ENCODE measurements at places on chromosomes 3 and 15.

- no peak for DNase-seq
These were observed 1.9 kb downstream of the PCLAF start for GRCh38 chr15:64379216-64379960.

GRCh38 chr15:71338827-71339542 is 223.7 kb downstream of the THSD4 start:
- no peak for DNase-seq

DNA sequence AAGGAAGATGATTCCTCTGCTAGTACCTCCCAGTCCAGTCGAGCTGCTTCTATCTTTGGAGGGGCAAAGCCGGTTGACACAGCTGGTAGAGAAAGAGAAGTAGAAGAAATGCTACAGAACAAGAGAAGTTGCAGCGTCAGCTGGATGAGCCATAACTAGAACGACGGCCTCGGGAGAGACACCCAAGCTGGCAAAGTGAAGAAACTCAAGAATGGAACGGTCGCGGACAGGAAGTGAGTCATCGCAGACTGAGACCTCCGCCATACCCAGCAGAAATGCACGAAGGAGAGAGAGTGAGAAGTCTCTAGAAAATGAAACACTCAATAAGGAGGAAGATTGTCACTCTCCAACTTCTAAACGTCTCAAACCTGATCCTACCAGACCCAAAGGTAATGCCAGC is 19.0 kb upstream of the PARP14 start:
- DNase-seq, result no peak

DNA sequence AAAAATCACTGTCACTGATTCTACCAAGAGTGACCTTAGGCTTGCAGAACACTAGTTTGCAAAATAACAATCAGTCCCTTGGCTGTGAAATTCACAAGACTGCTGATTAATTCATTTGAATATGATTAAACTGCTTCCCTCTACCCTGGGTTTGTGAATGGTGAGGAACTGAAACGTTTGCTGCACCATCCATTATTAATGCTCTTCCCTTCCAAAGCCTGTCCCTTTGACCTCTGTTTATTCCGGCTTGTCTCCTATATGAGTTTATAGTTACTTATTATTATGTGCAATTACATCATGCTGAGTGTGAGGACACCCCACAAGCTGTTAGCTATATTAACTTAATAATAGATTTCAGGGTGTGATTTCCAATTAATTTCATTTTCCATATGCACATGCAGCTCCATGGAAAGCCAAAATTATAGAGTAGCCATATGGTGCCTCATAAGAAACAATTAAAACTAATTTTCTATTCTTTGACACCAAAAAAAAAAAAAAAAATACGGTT is 96.5 kb downstream of the SUCLG2 start:
- DNase-seq, result no peak

- DNase-seq, result no peak
These were observed 186.9 kb downstream of the OPA1 start for GRCh38 chr3:193779933-193780332.

- DNase-seq, result no peak
These were observed 725.4 kb upstream of the DPPA4 start for GRCh38 chr3:110062716-110063115.

- no peak for DNase-seq
These were observed 8.3 kb downstream of the TRA2B start for GRCh38 chr3:185929192-185930151.

- no peak for DNase-seq
These were observed 172.8 kb upstream of the UBE3A start for GRCh38 chr15:25611603-25612002.

DNA sequence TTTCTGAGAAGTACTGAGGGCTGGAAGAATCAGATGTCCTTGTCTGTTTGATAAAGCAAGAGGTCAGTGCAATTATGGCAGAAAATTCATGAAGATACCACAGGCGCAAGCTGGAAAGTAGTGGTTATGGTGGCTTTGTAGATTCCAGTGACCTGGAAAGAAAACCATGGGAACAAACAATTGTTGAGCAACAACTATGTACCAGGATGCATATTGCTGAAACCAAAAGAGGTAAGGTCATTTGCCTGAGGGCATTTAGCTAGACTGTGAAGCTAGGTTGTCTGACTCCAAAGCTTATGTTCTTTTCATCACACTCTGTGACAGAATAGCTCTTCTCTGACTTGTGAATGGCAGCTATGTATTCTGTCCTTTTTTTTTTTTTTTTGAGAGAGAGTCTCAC is 74.0 kb downstream of the B3GALNT1 start:
- DNase-seq, result no peak

GRCh38 chr3:38314764-38315487 is 31.7 kb upstream of the XYLB start:
- DNase-seq, result no peak

GRCh38 chr3:139893963-139894642 is 40.9 kb upstream of the CLSTN2 start:
- DNase-seq, result no peak

DNA sequence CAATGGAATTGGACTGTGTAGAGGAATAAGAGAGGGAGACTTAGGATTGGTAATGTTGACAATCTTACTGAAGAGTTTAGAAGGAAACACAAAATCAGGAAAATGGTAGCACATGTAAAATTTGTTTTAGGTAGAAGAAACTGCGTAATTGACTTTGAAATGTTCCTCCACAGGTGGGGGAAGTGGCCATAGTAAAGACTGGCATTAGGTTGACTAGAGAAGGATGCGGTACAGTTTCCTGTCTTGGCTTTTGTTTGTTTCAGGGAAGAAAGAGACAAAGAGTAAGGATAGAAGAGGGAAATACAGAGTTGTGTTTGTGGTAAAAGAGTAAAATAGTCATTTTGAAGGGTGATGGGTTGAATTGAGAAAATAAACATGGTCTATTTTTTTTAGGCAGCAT is 253.6 kb upstream of the ZNF717 start:
- DNase-seq, result no peak

DNA sequence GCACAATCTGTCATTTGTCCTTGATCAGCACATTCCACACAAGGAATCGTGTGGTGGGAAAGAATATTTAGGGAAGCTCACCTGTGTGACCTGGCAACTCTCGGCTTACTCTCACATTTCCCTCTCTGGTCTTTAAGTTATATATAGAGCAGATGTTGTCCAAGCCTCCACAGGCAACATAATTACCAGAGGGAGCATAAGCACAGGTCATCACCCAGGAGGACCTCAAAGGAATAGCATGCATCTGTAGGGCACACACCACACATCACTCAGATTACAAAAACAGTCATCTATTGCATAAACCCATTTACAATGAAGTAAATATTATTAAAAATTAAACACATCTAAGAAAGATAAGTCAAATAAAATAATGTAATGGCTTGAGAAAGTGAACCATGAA is 36.5 kb downstream of the GNB4 start:
- no peak for DNase-seq

DNA sequence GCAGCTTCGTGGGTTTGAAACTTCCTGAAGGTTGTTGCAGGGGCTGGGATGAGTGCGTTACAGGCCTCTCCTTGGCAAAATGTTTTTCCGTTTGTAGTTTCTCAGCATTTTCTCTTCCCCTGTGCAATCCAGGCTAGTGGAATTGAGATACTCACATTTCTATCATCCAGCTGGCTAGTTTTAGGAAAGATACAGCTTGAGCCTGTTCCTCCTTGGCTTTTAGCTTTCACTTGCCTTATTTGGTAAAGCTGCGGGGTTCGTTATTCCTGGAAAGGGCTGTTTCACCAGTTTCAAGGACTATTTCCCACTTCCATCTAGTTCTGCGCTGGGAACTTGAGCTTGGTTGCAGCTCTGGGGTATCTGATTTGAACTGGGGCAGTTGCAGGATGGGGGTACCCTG is 90.3 kb downstream of the ITPR1 start:
- DNase-seq, result no peak

GRCh38 chr3:127889461-127889863 is 25.6 kb upstream of the KBTBD12 start:
- DNase-seq, result no peak

- DNase-seq, result no peak
These were observed 240.8 kb upstream of the KCNMB2 start for GRCh38 chr3:178295292-178295912.

- no peak for DNase-seq
These were observed 94.4 kb downstream of the ANKRD28 start for GRCh38 chr3:15703346-15703745.

GRCh38 chr15:46894644-46895043 is 822.7 kb upstream of the SEMA6D start:
- DNase-seq, result no peak

DNA sequence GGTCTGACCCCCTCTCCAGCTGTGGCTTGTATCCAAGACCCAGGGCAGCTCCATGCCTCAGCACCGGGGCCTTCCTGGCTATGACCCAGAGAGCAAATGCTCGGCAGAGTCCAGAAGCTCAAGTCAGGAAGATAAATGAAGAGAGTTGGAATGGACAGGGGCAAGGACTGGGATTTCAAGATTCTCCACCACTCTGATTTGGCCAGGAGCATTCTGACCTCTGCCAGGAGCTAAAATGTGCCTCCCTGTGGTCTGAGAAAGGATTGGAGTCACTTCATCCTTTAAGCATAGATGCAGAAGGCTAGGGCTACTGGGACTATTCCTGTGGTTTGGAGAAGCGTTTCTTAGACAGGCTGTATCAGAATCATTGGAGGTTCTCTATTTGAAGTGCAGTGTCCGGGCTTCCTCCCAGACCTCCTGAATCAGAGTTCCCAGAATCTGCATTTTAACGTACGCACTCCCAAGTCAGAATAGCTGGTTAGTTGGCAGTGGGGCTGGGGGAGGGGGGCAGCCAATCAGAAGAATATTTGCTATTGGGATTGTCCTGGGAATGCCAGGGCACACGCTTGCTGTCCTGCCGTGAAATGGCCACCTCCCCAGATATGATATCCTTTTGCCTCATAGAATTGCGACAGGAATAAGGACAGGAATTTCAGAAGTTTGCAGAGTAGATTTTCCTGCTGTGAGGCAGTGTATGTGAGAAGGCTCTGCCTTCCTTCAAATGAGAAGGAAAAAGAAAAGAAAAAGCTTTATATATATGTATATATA is 57.4 kb downstream of the HRH1 start:
- no peak for DNase-seq

DNA sequence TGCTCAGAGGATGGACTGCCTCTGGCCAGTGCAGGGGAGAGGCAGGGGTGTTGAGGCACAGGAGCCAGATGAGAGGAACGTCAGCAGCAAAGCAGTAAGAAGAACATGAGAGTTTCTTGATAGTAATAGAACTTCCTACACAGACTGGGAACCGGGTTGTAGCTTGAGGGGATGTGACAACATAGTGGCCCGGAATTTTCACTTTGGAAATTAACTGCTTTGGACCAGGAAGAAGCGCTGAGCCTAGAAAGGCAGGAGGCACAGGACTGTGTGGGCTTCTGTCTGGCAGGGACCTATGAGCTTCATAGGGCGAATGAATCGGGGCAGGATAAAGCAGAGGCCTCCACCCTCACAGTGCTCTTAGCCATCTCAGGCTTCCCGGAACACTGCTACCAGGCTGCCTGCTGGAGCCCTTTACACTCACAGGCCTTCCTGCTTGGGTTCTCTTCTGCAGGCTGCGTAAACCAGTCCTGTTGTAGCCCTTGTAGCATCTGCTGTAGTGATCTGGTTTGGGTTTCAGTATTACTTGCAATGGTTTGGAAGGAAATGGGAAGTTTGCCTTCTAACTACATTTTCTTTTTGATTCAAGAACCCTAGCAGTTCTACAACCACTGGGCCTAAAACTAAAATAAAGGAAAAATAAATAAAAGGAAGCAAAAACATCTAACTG is 3.3 kb upstream of the ADPGK start:
- DNase-seq, result no peak

- DNase-seq, result no peak
These were observed 164.8 kb upstream of the CDIN1 start for GRCh38 chr15:36414670-36415069.

GRCh38 chr3:60187343-60187742 is 1063.9 kb downstream of the FHIT start:
- DNase-seq, result no peak

DNA sequence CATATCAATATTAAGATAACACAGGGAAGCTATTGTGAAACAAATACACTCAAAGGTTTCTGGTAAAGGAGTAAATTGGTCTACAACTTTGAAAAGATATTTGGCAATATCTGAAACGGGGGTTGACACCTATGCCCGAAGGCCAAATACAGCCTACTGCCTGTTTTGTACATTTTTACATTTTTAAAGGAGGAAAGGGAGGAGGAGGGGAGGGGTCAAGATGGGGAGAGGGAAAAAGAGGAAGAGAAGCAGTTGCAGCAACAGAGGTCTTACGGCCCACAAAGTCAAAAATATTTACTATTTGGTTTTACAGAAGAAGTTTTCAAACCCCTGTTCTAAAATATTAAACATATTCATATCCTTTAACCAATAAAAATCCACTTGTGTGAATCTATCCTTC is 94.2 kb downstream of the FMN1 start:
- DNase-seq, result no peak

GRCh38 chr3:23709987-23710386 is 95.8 kb upstream of the UBE2E1 start:
- DNase-seq, result no peak

- DNase-seq, result no peak
These were observed 16.4 kb upstream of the THSD4 start for GRCh38 chr15:71098920-71099319.

GRCh38 chr15:31469786-31470525 is 143.3 kb downstream of the KLF13 start:
- no peak for DNase-seq
